ENCODE measurements at places on chromosomes 3 and 15.
A peak's percentile ranks its signal among the peaks of the same experiment; 100 is the strongest.

DNA sequence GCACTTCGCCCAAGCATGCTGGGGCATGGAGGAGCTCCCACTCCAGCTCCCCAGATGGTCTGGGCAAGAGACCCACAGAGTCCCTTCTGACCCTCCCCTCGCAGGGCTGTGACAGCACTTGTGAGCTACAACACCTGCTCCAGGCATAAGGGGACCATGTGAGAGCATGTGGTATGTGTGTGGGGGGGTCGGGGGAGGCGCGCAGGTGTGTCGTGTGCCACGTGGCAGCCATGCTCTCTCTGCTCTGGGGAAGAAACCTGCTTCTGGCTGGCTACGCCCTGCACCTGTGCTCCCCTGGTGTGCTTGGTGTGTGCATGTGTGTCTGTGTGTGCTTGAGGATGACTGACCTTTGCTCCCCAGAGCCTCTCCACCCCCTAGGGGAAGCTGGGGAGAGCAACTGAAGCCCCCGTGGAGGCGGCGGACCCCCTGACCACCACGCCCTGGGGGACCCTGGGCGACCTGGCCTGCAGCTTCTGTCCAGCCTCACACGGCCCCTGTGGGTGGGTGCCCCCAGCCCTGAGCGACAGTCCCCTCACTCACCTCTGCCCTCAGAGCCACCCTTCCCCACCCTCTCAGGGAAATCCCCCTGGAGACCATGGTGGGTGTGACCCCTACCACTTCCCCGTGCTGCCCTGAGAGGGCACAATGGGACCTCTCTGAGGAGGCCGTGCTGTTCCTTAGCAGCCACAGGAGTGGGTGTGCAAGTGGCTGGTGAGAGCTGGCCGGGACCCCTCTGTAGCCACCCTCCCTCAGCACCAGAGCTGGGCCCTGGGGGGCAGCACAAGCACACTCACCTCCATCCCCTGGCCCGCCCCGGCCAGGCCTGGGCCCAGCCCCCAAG, 16.6 kb upstream of the SEC13 start:
- DNase-seq, result no peak

GRCh38 chr3:141333836-141334626, 34.3 kb upstream of the ZBTB38 start:
- no peak for DNase-seq

GRCh38 chr3:121064121-121064520, 156.1 kb downstream of the STXBP5L start:
- DNase-seq, result no peak

DNA sequence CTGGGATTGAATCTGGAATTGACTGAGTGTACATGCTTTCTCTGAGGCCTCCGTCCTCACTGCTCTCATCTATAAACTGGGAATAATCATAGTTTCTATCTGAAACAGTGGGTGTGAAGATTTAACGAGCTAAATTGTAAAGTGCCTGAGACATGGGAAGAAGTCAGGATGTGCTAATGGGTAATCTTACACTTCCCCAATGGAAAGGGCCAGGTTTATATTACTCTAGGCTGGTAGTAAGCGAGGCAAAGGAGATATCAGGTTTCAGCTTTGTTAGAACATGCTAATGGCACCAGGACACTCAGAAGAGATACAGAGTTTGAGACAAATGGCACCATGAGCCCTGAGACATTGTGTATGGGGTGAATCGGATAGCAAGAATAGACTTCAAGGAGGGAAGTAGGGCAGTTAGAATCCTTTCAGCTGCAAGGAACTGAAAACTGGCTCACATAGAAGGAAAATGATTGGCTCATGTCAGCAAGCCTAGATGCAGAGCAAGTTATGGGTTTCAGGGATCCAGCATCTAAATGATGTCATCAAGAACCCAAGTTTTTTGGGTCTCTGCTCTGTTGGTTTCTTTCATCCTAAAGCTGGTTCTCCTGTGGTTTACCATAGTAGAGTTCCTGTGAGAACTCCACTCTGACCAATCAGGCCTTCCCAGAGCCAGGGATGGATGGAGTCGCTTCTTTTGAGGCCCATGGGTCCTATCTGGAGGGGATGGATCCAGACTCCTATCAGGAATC, 21.8 kb downstream of the FLNB start:
- DNase-seq, result no peak

DNA sequence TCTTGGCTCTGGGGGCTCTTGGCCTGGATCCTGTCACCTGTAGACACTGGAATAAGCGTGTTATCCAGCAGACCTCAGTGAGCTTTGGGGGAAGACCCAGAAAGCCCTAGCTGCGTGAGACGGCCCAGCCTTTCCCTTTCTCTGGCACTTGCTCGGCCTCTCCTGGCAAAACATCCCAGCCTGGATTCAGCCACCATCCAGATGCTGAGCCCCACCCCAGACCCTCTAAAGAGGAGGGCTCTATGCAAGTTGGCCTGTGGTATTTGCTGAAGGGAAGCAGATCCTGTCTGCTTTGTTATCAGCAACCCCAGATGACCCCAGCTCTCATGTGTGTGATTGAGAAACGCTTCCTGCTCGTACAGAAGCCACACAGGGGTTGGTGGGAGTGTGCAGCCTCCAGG, 267.2 kb downstream of the FAM43A start:
- DNase-seq, result no peak

DNA sequence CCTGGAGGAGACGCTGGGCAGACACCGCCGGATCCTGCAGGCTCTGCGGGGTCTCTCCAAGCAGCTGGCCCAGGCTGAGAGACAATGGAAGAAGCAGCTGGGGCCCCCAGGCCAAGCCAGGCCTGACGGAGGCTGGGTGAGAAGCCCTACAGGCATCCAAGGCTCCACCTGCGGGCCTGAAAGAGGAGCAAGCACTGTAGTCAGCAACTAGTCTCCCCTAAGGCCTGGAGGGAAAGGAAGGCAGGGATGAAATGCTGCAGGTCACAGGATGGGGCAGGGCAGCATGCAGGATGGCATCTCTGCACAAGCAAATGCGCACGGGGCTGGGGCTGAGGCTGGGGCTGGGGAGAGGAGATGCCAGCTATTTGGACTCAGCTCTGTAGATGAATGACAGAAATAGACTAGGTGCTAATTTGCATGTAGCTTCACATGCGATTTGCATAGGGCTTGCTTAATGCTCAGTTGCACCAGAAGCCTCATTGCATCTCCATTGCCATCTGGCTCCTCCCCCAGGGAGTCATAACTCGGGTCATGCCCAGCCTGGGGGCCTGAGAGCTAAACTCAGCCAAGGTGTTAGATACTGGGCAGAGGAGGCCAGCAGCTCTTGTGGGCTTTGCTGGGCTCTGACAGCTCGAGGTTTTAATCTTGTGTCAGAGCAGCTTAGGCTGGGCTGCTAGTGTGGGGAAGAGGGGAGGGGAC, 5.2 kb upstream of the CPLX3 start:
- DNase-seq, result no peak

DNA sequence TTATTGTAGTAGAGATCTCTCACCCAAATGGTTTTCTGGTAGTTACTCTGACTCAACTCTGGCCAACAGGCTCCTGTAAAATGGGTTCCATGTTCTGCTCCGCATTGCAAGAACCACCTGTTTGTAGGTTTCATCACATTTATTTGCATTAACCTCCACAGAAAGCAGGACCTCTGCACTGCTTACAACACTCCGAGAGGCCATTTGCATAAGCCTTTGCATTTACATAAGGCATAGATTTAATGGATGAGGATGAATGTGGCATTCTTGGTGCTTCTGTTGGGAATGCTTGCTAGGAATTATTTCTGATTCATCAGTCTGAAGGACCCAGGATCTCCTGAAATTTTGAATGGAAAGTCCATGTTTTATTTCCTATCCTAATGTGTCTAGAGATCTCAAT, 320.1 kb downstream of the ZNF621 start:
- DNase-seq, result no peak

GRCh38 chr3:197495059-197495455, 60.7 kb downstream of the BDH1 start:
- no peak for DNase-seq

DNA sequence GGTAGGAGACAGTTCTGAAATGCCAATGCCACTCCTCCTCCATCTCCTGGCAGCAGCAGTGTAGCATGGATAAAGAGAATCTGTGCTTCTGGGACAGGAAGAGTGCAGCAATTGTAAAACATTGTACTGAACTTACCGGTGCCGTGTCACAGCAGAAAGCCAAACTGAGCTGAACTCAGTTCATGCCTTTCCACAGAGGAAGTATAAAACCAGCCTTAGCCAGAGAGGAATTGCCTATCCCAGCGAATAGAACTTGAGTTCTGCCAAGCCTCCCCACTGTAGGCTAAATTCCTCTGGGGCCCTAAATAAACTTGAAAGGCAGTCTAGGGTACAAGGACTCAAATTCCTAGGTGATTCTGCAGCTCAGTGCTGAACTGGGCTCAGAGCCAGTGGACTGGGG, 148.8 kb downstream of the SLC9A9 start:
- DNase-seq, result no peak

- peak; percentile 11 for DNase-seq
These were observed 28.0 kb downstream of the MYZAP start for GRCh38 chr15:57619746-57620145.

- no peak for DNase-seq
These were observed 7.1 kb downstream of the CSPG5 start for GRCh38 chr3:47571391-47572175.

GRCh38 chr15:61146931-61147230, 82.2 kb downstream of the RORA start:
- DNase-seq, result no peak

GRCh38 chr3:116067326-116067725, 378.0 kb downstream of the LSAMP start:
- DNase-seq, result no peak

- no peak for DNase-seq
These were observed 53.1 kb downstream of the TP63 start for GRCh38 chr3:189684317-189684716.

- no peak for DNase-seq
These were observed 12.8 kb downstream of the CPB1 start for GRCh38 chr3:148840451-148840850.

GRCh38 chr3:136093771-136094170, 102.4 kb downstream of the MSL2 start:
- no peak for DNase-seq

- no peak for DNase-seq
These were observed 84.4 kb downstream of the MYLK start for GRCh38 chr3:123799544-123800361.

GRCh38 chr15:54374184-54374952, 396.1 kb downstream of the UNC13C start:
- no peak for DNase-seq

- DNase-seq, result peak; percentile 45
These were observed 292 bp downstream of the USP4 start for GRCh38 chr3:49339581-49339940.

- DNase-seq, result no peak
These were observed 2.7 kb downstream of the MECOM start for GRCh38 chr3:169660709-169661360.

DNA sequence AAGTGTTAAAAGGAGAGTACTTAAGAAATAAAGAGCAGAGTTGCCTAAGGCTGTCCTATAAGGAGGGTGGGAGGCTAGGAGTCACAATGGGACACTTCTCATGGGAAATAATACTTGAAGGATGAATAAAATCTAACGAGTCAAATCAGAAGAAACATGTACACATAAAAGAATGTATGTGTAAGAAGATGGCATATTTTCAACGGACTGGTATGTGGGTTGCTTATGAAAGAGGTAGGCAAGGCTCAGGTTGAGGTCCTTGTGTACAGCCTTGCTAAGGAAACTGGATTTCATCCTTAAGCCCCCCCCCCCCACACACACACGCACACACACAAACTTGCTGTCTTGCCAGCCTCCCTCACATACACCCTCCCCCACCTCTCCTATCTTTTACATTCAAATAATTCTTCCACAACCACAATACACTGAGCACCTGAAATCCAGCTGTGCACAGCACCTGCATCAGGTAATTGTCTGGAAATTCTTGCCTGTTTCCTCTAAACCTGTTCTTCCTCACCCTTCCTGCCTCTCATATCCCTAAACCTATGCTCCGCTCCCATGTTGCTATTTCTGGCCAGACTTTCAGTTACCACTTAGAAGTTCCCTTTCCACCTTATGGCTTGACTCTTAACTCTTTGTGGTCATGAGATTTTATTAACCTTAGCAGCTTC, 79.2 kb downstream of the FMN1 start:
- DNase-seq, result no peak

GRCh38 chr15:76987276-76987675, 7.7 kb upstream of the PSTPIP1 start:
- no peak for DNase-seq

GRCh38 chr3:164450276-164450905, 627.9 kb downstream of the SI start:
- no peak for DNase-seq

DNA sequence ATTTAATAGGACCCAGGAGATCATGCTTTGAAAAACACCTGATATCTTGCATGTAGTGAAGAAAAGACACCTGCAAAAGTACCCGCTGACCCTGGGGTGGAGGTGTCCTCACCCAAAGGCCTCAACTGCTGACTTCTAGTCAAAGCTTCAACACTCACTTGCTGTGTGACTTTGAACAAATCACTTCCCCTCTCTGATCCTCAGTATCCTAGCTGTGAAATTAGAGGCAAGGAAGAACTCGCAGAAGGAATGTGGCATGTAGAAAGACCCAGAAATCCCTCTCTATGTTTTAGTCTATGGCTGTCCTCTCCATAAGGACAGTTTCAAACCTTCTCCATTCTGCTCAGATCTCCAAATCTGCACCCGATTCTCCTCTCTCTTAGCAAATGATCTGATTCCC, 52.7 kb upstream of the ATP13A3 start:
- DNase-seq, result no peak

- DNase-seq, result no peak
These were observed 168.2 kb downstream of the TBC1D2B start for GRCh38 chr15:77909182-77909940.

- no peak for DNase-seq
These were observed 271.1 kb downstream of the EBLN2 start for GRCh38 chr3:73332558-73332957.

DNA sequence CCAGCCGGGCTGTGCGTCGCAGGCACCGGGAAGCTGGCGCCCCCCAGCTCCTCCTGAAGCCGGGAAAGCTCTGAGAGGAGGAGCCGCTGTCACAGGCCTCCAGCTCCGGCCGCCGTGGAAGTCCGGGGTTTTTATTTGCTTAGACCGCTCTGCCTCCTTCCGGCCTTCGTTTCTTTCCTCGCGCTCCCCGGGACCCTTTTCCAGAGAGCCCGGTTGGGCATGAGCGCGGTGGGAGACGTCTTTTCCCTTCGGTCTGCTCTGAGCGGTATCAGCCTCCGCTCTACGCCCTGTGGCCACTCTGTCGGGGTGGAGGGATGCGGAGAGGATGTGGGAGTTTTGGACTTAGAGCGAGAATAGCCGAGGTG, 559 bp downstream of the SENP5 start:
- peak; percentile 29 for DNase-seq
